ENCODE measurements at places on chromosomes 5 and 9. TPM values are rescaled to one million over a fixed set of nuclear protein-coding genes. Genes with fewer than 3 reads are reported as not detected.

The NFX1 gene
- 15.1 TPM for total RNA-seq

The HBEGF gene
- 11.0 TPM for total RNA-seq

The GABRA6 gene
- total RNA-seq, result not detected

The PCDHB11 gene
- total RNA-seq, result 4.2 TPM

The NR5A1 gene
- not detected for total RNA-seq

The TENT4A gene
- total RNA-seq, result 15.1 TPM

The SPINK5 gene
- total RNA-seq, result not detected

The PRSS3 gene
- total RNA-seq, result 0.52 TPM

The ADAMTSL1 gene
- total RNA-seq, result 18.3 TPM

The LTC4S gene
- 3.7 TPM for total RNA-seq

The DAPK1 gene
- 18.8 TPM for total RNA-seq

The WNT8A gene
- not detected for total RNA-seq

The FRRS1L gene
- 1.0 TPM for total RNA-seq

The SPINK6 gene
- not detected for total RNA-seq

The NR4A3 gene
- 2.1 TPM for total RNA-seq

The EGFLAM gene
- total RNA-seq, result 41.8 TPM

The SPINK13 gene
- not detected for total RNA-seq

The SH3RF2 gene
- total RNA-seq, result 3.7 TPM

The QSOX2 gene
- total RNA-seq, result 3.7 TPM

The CDH9 gene
- not detected for total RNA-seq

The PCDHB5 gene
- 3.1 TPM for total RNA-seq

The CNTRL gene
- total RNA-seq, result 8.9 TPM

The ELAVL2 gene
- total RNA-seq, result 3.1 TPM

The DMRTA1 gene
- 0.52 TPM for total RNA-seq

The PAPPA gene
- total RNA-seq, result 0.52 TPM

The WDR31 gene
- total RNA-seq, result 2.1 TPM

The GALNT12 gene
- total RNA-seq, result 1.6 TPM

The CDX1 gene
- total RNA-seq, result not detected

The TMEM174 gene
- total RNA-seq, result not detected

The IL17B gene
- 247 TPM for total RNA-seq

The PCDHA1 gene
- total RNA-seq, result not detected

The NPR2 gene
- 7.3 TPM for total RNA-seq

The PCDHB3 gene
- 1.6 TPM for total RNA-seq

Measured in skeletal muscle tissue (tissue), 5 donors.